Cerebellar nuclear complex (tissue), 1 donor: ENCODE measurements at places on chromosomes 3 and 15.

DNA sequence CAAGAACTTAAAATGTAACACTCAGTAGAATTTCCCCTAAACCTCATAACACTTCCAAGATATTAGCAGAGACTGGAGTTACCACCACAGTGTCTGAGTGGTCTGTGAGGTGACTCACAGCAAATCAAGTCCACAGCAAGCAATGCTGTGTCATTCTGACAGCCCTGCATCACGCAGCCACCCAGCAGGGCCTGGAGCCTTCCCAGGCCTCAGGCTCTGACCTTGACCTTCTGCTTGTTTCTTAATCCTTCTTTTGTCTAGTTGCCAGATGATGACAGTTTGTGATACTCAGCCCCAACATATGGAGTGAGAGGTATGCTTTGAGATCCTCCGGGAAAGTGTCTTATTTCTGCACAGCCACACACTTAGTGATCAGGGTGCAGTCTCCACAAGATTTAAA, 82.5 kb downstream of the TOP2B start:
- no peak for DNase-seq

DNA sequence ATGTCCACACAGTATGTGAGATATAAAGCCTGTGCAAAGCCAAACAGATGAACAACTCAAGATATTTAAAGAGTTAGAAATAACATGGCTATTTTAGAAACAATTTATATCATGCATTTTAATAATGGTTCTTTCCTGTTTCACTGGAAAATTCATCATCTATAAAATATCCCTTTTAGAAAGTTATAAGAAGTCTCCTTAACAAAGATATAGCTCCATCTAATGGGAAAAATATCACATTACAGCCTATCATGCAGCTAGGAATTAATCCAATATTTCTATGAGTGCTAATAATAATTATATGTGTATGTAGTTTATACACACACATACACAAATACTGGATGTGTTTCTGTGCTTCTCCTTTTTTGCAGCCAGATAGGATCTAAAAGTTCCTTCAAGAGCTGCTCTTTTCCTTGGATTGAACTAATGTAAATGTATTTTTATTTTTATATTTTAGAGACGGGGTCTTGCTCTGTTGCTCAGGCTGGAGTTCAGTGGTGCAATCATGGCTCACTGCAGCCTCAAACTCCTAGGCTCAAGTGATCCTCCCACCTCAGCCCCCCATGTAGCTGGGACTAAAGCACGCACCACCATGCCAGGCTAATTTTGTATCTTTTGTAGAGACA, 21.6 kb downstream of the RPL22L1 start:
- DNase-seq, result no peak

- no peak for DNase-seq
These were observed 562.7 kb downstream of the GBE1 start for GRCh38 chr3:81198756-81199155.

- DNase-seq, result no peak
These were observed 162.3 kb downstream of the TBL1XR1 start for GRCh38 chr3:177034832-177035475.

- no peak for DNase-seq
These were observed 137.5 kb downstream of the XXYLT1 start for GRCh38 chr3:195133462-195133861.

GRCh38 chr15:71732636-71733035, 77.7 kb upstream of the NR2E3 start:
- no peak for DNase-seq

DNA sequence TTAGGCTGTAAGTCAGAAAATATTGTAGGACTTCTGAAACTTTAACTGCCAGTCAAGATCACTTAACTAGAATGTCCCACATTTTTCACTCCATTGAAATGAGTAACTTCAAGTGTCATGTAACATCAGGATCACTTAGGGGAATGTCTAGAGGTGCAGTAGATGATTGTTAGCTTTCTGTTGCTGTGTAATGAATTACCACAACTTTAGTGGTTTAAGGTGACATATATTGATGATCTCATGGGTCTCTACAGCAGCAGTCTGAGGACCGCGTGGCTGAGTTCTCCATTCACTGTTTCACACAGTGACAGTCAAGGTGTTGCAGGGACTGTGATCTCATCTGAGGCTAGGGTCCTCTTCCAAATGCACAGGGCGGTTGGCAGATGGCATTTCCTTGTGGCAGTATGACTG, 82.7 kb downstream of the SLC25A26 start:
- DNase-seq, result no peak

GRCh38 chr3:111238885-111239284, 167.3 kb downstream of the NECTIN3 start:
- no peak for DNase-seq

GRCh38 chr3:63450023-63450422, 171.9 kb downstream of the SYNPR start:
- no peak for DNase-seq

DNA sequence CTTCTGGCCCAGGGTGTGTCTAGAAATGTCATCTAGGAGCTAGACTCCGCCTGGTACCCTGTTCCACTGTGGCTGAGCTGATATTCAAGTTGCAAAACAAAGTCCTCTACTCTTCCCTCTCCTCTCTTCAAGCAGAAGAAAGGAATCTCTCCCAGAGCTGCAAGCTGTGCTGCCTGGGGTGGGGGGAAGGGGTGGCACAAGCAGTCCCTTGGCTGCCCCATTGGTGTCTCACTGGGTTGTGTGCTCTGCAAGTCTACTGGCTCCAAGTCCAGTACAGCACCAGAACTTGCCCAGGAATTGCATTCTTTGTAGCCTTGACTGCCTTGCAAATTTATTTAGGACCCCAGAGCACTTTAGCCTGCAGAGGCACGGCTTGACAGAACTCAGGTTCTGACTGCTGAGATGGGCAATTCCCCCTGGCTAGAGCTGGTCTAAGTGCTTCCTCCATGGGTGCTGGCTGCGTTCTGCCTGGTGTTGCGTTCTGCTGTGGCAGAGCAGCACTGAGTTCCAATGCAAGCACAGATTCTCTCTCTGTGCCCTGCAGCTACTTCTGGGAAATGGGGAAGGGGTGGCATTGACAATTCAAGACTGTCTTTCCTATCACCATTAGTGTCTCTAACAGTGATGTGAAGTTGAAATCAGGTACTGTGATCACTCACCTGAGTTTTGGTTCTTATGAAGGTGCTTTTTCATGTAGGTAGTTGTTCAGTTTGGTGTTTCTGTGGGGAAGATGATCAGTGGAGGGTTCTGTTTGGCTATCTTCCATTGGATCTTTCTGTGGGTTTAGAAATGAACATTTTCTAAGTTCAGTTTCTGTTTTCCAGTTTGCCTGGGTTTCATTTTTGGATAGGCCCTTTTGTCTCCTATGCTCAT, 39.5 kb downstream of the OXSR1 start:
- DNase-seq, result no peak

DNA sequence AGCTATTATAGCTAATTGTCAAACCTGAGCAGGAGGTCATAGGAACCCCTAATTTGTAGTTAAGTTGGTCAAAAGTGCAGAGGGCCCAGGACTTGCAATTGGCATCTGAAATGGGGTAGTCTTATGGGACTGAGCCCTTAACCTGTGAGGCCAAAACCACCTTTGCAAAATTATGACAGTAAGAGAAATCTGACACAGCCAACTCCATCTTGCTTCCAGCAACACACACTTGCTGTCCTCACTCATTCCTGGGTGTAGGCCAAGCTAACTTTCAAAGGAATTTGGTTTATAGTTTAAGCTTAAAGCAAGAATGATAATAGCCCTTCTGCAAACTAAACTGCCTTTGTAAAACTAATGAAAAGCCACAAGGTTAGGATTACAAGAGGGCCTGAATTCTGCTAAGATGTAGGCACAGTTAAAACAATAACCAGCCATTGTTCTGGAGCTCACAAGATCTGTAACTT, 57.6 kb upstream of the FRMD4B start:
- no peak for DNase-seq

DNA sequence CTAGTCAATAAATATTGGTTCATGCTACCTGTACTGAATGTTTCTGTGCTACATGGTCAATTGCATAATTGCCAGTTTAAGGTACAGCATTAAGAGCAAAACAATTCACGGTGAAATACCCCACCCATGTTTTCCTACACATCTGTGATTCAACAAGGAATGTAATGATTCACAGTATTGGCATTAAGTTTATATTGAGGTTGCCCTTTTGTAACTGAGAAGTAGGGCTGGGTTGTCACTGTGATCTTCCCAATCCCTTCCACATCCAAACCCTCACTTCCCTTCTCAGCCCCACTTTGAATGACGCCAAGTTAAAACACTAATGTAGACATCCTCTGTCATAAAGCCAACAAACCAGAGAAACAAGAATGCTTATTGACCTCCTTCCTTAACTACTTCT, 112.0 kb upstream of the TJP1 start:
- DNase-seq, result no peak

- no peak for DNase-seq
These were observed 46.4 kb downstream of the GJD2 start for GRCh38 chr15:34708422-34708821.

- DNase-seq, result no peak
These were observed 553.1 kb downstream of the FGF12 start for GRCh38 chr3:192174283-192174682.

DNA sequence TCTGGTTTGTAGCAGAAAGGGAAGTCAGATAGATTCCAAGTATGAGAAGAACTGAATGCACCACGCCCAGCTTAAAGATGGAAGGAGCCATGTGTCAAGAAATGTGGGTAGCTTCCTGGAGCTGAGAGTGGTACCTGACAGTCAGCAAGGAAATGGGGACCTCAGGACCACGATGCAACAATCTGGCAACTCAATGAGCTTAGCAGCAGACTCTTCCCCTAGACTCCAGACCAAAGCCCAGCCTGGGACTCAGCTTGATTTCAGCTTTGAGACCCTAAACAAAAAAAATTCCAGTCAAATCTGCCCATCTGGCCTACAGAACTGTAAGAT, 24.4 kb downstream of the MIX23 start:
- DNase-seq, result no peak

DNA sequence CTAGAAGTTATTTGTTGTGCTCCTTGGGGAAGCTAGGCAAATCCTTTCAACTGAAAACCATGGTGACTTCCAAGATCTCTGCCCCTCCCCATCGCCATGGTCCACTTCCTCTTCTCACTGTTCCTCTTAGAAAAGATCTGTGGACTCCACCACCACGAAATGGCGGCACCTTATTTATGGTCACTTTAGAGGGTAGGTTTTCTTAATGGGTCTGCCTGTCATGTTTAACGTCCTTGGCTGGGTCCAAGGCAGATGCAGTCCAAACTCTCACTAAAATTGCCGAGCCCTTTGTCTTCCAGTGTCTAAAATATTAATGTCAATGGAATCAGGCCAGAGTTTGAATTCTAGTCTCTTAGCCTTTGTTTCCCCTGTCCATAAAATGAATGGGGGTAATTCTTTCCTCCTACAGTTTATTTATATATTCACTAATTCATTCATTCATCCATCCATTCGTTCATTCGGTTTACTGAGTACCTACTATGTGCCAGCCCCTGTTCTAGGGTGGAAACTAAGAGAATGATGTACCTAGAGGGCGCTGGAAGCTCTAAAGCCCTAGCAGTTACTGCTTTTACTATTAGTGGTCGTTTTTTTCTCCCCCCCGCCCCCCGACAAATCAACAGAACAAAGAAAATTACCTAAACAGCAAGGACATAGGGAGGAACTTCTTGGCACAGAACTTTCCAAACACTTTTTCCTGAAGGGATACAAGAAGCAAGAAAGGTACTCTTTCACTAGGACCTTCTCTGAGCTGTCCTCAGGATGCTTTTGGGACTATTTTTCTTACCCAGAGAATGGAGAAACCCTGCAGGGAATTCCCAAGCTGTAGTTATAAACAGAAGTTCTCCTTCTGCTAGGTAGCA, 657 bp downstream of the PATL2 start:
- DNase-seq, result no peak

DNA sequence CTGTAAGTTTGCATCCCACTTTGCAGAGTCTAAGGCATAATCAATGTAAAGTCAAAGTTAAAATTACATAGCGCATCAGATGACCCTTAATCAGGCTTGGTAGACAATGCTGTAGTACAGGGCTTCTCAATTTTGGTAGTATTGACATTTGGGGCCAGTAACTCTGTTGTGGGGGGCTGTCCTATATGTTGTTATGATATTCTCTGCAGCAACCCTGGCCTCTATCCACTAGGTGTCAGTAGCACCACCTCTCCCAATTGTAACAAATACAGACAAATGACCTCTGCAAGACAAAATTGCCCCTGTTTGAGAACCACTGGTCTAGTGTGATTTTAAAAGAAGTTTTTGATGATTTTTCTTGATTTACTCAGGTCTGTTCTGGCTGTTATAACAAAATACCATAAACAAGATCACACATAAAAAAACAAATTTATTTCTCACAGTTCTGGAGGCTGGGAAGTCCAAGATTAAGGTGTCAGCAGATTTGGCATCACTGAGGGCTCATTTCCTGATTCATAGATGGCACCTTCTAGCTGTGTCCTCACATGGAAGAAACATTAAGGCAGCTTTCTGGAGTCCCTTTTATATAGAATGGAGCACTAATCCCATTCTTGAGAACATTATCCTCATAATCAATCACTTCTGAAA, 37.6 kb upstream of the SLC9A9 start:
- DNase-seq, result no peak

DNA sequence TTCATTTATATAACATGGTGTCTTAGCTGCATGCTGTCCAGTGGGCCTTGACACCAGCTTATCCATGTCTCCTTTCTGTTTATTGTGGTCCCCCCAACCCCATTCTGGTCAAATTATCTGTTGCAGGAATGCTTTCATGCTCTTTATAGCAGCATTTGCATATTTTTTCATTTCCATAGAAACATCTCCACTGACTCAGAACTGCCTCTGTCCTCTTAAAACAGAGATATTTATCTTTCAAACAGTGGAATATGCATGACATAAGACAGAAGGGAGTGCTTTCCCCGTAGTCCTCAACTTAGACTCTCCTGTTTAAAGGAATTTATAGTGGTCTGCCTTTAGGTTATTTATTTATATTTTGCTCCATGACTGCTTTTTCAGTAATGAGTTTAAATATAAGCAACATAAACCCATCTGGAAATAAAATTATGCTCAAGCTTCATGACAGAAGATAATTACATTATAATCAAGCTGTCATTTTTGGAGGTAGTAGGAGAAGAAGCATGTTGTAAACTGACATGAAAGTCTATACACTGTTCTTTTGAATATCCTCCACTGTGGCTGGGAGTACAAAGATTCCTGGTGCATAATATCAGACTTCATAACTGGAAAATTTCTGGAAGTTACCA, 179.5 kb upstream of the CD96 start:
- DNase-seq, result no peak

DNA sequence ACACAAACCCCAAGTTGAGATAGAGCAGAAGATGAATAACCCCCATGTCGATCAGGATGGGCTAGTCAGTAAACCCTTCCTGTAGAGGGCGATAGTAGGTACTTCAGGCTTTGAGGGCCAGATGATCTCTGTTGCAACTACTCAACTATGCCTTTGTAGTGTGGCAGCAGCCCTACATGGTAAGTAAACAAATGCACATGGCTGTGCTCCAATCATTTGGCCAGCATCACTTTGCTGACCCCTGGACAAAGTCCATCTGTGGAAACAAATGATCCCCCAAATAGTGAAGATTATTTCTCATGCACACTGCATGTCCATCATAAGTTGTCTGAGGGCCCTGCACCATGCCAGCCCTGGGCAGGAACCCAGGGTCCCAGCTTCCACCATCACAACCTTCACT, 402.2 kb upstream of the PROK2 start:
- DNase-seq, result no peak
